Activated CD4-positive, alpha-beta T cell treated with anti-CD3 and anti-CD28 coated beads, Interleukin-2, amount 50 U/mL, for 4 hours (primary cell): ENCODE measurements at places on chromosomes 3 and 15.

- no peak for DNase-seq
Measured at GRCh38 chr3:113167825-113168801, 43.2 kb upstream of the BOC start.

GRCh38 chr3:139670196-139670595 lies 7.6 kb downstream of the NMNAT3 start:
- DNase-seq = no peak

GRCh38 chr3:156665291-156665690 lies 9.1 kb upstream of the TIPARP start:
- no peak for DNase-seq

DNA sequence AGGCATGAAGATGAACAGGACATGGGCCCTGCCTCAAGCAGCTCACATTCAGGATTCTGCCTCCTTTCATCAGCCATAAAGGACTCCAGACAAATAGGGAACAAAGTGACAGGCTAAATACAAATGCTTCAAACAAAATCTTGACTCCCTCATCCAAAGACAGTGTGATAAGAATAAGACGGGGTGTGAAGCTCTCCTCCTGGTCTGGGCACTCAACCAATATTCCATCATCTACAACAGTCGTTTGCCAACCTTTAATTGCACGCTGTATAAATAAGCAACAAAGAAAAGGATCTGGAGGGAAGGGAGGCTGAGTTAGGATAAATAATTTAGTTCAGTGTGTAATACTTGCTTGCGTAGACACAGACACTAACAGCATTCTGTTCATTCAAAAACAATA lies 5.4 kb downstream of the CCDC54 start:
- DNase-seq = no peak

GRCh38 chr3:66195347-66195783 lies 25.4 kb upstream of the SLC25A26 start:
- no peak for DNase-seq

DNA sequence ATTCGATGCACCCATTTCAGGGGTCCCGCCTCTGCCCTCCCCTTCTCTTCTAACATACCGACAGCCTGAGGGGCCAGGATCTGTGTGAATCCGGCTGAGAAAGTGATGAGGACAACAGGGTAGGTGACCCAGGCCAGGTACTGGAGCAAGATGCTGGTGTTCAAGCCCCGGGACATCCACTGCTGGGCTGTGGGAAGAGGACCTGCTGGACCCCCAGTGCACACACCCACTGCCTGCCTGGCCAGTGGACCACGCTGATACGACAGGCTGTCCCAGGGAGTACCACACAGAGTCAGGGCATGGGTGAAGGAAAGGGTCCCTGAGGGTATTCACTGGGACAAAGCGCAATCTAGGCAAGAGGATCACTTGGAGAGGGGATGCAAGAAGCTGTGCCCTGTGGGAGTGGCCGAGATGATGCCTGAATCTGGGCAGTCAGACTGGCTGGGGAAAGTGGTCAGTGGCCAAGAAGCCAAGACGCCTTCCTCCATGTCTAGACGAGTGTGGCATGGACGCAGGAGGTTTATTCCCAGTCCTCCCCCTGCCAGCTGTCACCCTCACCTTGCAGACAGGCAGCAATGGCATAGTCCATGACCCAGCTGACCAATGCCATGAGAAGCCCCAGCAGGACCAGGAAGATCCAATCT lies 3.2 kb downstream of the CLCN2 start:
- DNase-seq = no peak

DNA sequence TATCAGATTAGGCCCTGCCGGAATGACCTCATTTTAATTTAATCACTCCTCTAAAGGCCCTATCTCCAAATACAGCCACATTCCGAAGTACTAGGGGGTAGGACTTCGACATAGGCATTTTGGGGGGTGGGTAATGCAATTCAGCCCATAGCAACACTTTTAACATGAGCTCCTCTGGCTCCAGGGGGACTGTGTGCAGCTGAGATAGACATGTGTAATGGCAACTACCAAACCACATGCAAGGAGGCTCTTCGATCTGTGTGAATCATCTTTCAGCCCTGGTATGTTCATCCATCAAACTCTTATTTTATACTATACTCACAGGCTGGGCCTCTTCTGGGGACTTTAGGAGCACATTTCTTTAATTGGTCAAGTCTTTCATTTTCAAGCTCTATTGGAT lies 57.4 kb upstream of the PPARG start:
- DNase-seq = no peak

GRCh38 chr15:33506781-33507296 lies 196.1 kb downstream of the RYR3 start:
- no peak for DNase-seq

GRCh38 chr3:43038010-43038409 lies 58.9 kb downstream of the GASK1A start:
- DNase-seq = no peak

DNA sequence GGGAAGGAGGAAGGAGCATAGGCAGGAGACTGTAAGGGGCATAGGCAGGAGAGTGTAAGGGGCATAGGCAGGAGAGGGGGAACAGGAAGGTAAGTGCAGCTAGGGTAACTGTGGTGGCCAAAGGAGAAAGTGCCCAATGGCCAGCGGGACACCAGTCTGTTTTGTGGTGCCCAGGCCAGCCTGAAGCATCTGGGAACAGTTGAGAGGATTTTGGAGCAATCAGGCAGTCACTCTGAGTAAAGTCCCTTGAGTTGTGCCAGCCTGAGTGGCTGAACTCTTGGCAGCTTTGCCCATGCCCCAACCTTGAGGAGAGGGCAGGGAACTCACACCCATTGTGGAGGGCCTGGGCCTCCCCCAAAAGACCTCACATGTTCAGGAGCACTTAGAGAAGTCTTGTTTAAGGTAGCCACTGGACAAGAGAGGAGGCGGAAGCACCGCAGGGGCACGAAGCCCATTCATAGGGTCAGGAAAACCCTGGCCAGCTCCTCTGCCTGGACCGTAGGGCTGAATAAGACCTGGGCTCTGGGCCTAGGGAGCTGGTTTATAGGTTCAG lies 3.5 kb upstream of the TGM5 start:
- DNase-seq = no peak

DNA sequence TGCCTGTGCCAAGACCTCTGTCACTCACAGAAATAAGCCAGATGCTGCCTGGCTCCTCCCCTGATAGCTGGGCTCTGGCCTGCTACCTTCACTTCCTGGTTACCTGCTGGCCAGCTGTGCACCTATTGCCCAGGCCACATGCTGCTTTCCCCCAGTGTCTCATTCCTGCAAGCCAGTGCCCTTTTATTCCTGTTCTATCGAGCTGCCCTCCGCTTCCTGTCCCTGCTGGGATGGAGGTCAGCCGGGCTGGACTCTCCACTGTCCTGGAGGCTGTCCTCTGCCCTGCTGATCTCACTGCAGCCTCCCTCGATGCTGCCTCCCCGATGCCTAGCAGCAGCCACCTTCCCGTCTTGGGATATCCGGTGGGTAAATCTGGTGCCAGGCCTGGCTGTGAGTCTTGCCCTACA lies 37.0 kb upstream of the SNRPA1 start:
- no peak for DNase-seq

- DNase-seq = no peak
Measured at GRCh38 chr3:32751377-32751776, 66.4 kb downstream of the CNOT10 start.

- no peak for DNase-seq
Measured at GRCh38 chr15:92620991-92621390, 34.6 kb downstream of the FAM174B start.

DNA sequence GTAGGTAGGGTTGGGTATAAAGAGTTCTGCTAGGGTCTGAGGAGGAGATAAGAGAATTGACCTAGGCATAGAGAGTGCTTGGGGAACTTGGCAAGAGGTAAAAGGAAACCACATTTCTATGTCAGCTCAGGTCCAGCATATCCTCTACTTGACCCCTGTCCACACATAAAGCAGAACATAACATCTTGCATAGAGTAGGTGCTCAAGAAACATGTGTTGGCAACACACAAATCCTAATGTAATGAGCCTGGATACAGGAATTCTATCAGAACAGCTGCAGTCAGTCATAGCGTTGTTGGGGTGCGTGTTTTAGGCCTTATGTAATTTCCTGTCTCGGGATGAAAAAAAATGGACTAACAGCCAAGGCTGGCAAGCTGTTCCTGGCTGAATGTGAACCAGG lies 35.0 kb upstream of the PLCL2 start:
- no peak for DNase-seq

DNA sequence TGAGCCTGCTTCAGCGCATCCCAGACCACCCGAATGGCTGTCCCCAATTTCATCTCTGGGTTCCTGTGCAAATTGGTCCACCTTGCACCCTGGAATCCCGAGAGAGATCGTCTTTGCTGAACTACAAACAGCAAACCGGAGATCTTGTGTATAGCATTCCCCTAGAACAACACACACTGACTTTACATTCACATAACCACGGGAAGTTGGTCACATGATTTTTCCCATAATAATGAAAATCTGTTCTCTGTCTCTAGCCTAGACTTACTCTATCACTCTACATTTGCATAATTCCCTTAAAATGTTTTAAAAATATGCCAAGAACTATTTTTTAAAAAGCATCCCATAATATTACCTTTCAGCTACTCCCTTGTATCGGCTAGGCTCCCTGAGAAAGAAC lies 34.6 kb downstream of the CTSH start:
- no peak for DNase-seq

GRCh38 chr3:107599772-107600145 lies 77.0 kb downstream of the BBX start:
- no peak for DNase-seq

GRCh38 chr15:52080031-52080430 lies 32.5 kb downstream of the BCL2L10 start:
- no peak for DNase-seq

DNA sequence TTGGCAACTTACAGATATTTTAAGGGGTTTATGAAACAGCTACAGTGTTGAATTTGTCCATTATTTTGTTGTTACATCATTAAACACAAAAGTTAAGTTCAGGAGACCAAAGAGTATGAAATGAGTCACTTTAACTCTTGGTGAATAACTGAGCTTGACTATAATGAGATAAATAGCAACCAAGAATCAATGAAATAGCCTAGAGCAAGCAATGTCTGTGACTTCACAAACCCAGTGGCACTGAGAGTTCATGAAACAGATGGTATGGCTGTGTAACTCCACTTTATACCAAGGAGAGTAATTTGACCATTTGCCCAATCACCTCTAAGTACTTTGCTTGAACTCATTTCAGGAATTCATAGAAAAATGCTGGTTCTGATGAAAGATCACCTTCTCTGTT lies 169.6 kb upstream of the GADL1 start:
- DNase-seq = no peak

GRCh38 chr3:121916189-121916588 lies 22.0 kb downstream of the SLC15A2 start:
- no peak for DNase-seq

DNA sequence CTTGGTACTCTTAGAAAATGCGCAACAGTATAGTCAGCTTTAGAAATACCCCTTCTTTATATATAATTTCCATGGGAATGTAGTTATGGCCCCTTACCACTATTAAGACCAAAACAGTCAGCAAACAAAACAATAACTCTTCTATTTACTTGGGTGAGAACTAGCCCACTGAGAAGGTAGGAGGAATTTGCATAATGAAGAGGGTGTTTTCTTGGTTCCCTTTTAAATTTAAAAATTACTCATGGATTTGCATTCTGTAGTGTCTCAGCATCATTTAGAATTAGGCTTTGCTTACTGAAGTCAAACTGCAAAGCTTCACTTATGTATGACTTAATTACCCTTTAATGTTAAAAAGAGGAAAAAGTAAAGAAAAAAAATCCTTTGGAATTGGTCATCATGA lies 350.8 kb downstream of the PTPRG start:
- no peak for DNase-seq

GRCh38 chr3:148631124-148631903 lies 66.4 kb upstream of the AGTR1 start:
- no peak for DNase-seq

DNA sequence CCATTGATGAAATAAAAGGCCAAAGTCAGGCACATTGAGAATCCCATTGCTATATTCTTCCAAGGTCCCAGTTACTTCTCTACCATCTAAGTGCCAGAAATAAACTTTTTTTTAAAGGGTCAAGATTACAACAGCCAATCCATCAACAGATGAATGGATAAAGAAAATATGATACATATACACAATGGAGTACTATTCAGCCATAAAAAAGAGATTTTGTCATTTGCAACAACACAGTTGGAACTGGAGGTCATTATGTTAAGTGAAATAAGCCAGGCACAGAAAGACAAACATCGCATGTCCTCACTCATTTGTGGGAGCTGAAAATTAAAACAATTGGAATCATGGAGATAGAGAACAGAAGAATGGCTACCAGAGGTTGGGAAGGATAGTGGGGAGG lies 25.5 kb downstream of the ULK4 start:
- no peak for DNase-seq

GRCh38 chr3:52291508-52292181 lies 4.0 kb downstream of the GLYCTK start:
- peak; percentile 25 for DNase-seq
